T-helper 17 cell (primary cell): ENCODE measurements at places on chromosomes 1 and 21.

GRCh38 chr1:53084589-53084971 lies 22.6 kb downstream of the PODN start:
- no peak for DNase-seq

GRCh38 chr1:175320804-175321203 lies 128.2 kb upstream of the KIAA0040 start:
- no peak for DNase-seq

- no peak for DNase-seq
These were observed 322.0 kb downstream of the CAMTA1 start for GRCh38 chr1:7107109-7107830.

- DNase-seq, result no peak
These were observed 7.7 kb upstream of the LAMB3 start for GRCh38 chr1:209659909-209660308.

- no peak for DNase-seq
These were observed 13.6 kb downstream of the GPR137B start for GRCh38 chr1:236155841-236156503.

- DNase-seq, result no peak
These were observed 43.6 kb downstream of the EPHB2 start for GRCh38 chr1:22754106-22754768.

- no peak for DNase-seq
These were observed 204.0 kb upstream of the NFIA start for GRCh38 chr1:60878323-60878722.

- no peak for DNase-seq
These were observed 252.5 kb upstream of the C1orf105 start for GRCh38 chr1:172167796-172168596.

DNA sequence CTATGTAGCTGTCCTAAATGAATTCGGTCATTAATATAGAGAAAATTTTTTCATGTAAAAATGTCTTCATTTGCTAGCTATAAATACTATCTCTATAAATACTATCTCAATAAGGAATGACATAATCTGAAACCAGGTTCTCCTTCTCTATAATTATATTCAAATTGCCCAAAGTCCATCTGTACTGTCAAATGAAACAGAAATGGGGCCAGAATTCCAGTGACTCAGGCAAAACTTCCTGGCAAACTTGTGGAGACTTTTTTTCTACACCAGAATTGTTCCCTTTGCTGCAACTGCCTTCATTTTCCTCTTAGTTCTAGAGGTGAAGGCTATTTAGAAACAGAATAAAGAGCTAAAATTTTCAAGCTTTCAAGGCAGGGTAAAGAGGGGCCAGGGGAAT lies 152.5 kb downstream of the KCNH1 start:
- no peak for DNase-seq

DNA sequence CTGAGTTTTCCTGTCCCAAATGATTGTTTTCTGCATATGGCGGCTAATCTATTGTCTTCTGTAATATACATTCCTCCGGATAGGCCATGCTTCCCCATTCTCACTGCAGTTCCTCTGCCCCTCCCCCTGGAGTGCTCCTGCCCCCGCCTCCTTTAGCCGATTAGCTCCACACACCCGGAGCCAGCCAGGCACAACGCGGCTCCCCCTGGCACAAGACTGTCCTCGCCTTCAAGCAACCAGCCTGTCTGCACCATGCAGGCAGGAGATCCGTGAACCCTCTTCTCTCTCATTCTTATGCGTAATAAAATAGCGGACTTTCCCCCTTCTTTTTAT lies 18.0 kb downstream of the SERTAD4 start:
- DNase-seq, result no peak

- DNase-seq, result no peak
These were observed 9.4 kb upstream of the CD55 start for GRCh38 chr1:207311888-207312603.

- no peak for DNase-seq
These were observed 1.5 kb downstream of the B4GALT2 start for GRCh38 chr1:43980255-43981134.

GRCh38 chr1:21272540-21272939 lies 17.7 kb downstream of the ECE1 start:
- no peak for DNase-seq

DNA sequence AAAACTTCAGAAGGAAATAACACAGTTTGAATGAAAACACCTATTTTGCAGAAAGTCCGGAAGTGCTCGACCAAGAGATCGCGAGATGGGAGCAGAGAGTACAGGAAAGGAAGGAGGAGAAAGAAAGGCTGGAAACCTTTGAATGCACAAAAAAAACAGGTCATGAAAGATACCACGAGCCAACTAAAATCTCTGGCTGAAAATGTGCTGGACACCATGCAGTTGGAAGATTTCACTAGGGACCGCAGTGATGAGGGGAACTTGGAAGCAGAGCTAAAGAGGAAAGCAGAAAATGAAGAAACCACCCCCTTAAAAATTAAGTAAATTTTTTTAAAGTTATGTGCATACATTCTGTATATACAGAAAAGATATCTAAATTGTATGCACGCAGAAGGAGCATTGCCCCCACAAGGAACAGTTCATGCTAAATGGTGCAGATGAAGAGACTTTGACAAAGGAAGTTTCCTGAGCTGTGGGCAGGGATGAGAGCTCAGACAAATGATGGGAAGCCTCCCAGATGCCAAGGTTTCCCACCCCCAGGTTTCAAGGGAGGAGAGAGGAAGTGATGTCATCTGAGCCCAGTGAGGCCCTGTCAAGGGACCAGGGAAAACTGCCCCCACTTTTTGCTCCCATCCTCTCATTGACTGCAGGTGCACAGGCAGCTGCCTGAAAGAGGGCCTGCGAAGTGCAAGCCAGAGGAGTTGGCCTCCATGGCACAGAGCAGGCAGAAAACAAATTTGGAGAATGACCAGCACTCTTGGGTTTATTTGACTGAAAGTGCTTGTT lies 52.5 kb downstream of the ETS2 start:
- DNase-seq, result no peak

DNA sequence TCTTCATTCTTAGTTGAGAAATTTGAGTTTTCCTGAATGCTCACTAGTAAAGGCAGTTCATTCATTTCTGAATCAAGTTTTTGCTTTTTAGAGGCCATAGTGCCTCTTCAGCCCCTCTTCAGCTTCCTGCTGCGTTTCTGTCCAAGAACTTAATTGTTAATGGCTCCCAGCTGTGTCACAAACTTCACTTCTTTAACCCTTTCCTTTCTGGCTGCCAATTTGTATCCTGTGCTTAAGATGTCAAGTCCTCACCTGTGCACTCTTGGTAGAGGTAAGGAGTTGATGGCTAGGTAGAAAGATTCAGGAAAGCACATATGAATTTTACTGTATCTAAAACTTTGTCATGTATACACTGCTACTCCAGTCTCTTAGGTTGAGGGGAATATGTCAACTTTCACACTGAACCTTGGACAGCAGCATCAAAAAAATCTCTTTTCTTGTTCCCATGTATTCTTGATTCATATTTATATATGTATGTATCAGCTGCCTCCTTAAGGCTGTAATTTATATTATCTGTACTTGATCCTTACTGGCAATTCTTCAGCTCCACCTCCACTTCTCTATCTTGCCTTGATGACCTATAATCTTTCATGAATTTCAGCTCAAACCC lies 612.8 kb downstream of the LMO4 start:
- DNase-seq, result no peak

DNA sequence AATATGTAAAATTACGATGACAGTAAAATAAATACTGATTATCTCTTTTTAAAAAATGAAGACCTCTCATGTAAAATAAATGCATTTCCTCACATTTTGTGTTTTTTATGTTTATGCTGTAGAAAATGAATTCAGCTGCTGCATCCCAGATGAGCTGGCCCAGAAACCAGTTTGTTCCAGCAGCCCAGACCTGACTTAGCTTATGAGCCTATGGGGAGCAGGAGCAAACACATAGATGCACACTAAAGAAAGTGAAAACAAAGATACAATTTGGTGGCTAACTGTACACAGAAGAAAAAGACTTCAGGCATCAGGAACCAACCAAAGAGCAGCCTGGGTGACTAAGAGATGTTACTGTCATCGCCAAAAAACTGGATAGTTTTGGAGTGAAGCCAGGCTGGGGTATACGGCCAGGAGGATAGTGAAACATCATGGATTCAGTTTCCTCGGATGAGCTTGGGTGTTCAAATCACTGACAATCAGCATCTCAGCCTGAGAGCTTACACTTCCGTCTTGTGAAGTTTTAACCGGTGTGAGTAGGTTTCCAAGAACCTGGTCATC lies 113.9 kb upstream of the BACE2 start:
- no peak for DNase-seq

GRCh38 chr21:30917557-30917956 lies 36.2 kb upstream of the KRTAP11-1 start:
- DNase-seq, result no peak

DNA sequence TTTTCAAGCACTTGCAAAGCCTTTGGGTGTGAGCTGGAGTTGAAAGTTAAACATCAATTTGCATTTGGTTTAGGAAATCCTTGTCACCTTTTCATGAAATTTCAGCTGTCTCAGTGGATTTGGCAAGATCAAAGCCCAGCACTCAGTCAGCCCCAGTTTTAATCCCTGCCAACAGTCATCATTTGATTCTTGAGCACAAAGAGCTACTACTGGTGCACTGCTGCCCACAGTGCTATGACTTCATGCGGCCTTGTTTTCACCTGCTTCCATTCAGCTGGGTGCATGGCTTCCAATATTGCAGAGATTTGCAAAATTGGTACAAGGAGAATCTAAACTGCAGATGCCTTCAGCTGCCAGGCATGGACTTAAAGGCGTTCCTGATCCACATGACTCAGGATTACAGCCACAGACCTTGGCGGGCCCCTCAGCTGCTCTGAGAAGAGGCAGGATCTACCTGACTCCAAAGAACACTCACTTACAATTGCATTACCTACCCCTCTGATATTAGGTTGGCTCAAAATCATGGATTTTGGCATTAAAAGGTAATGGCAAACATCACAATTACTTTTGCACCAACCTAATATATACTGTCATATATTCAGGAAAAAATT lies 259.1 kb downstream of the DSCAM start:
- no peak for DNase-seq

DNA sequence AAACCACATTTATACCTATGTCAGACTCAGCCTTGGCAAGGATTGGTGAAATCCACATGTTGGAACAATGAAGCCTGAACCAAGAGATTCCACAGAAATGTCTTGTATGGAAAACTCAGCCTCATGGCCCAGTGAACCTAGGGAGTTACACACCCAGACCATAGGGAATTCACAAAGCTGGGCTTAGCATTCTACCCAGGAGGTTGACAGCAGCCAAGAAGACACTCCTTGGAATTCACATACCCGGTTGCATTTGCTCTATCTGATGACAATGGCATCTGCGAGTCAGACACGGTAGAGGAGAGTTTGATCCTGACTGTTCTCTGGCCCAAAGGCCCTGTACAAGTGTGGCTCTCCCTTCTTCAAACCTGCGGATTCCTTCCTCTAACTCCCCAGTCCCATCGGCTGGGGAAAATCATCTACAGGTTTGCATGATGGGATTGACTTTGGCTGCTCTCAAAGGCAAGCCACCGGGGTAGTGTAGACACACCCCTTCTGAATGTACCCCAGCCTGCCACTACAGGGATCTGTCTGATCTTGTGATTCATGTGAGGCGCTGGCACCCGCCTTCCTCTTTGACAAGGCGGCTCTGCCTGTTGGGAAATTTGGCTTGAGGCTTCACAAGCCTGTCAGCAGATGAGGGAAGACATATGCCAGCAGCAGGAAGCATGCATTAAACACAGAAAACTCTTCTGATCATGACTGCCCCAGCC lies 297.3 kb upstream of the KAZN start:
- no peak for DNase-seq

- DNase-seq, result no peak
These were observed 7.5 kb downstream of the NRIP1 start for GRCh38 chr21:15057285-15057684.

- peak; percentile 67 for DNase-seq
These were observed 24.8 kb upstream of the SELENON start for GRCh38 chr1:25774921-25775771.

GRCh38 chr1:153277852-153278251 lies 18.4 kb downstream of the LORICRIN start:
- no peak for DNase-seq

DNA sequence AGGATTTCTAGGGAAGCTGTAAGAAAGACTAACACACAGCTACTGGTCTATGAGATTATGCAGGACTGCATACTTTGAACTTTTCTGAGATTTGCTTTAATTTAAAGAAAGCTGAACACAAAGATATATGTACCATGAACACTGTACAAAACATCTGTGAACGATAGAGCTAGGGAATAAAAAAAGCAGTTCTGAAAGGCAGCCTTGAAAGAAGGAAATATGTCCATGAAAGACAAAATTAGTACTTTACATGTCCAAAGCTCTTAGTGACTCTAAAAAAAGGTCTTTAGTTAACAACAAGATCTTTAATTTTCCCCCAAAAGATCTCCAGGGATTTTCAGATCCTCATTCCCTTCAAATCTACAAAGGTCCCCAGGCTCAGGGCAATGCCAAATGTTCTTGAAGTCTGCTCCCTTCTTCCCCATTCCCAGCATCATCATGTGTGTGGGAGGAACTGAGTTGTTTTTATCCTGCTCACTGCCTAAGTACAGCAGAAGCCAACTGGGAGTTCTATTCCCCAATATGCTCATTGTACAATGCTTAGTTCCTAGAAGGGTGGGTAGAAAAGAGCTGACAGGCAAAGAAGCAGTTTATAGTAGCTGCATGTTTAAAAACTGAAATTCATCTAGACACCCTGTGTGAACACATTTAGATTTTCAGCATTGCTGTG lies 60.1 kb upstream of the PTCH2 start:
- DNase-seq, result no peak

DNA sequence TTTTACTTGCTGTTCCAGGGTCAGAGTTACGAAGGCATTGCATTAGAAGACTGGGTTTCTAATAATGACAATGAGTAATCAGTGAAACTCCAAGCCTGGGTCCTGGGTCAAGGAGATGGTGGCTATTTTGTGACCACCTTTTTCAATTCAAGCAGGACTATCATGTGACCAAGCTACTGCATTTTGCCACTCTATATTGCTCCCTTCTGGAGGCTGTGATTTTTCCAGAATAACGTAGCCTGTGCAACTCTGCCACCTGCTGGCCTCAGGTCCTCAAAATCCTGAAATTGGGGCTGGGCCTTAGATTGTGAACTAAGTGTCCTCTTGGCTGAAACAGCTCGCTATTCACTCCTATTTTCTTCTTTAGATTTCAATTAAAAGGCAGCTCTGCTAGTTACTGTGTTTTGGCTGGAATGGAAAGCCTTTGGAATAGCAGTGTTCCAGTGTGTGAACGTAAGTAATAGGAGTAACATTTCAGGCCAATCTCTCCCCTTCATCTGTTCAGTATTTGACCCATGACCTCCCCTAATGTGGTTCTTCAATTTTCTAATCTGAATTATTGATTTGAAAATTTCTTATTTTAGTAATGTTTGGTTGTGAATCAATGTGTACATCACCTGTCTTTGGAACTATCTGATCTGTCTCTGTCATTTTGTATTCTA lies 52.9 kb upstream of the CD46 start:
- DNase-seq, result no peak
